GM12864 (cell line): ENCODE measurements at places on chromosomes 12 and 14.

DNA sequence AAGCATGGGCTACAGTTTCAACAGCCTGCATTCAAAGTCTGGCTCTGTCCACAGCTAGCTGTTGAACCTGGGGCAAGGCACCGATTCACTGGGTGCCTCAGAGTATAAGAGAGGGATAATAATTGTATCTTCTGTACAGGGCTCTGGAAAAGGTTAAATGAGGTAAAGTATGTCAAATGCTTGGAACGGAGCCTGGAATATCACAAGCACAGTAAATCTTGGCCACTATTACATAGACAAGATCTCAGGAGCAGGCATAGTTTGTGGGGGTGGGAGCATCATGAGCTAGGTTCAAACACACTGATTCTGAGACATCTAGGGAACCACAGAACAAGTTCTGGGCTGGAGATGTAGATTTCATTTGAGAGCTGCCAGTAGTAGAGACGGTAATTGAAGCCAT is 203.7 kb upstream of the NUDT4 start:
- no peak for DNase-seq

DNA sequence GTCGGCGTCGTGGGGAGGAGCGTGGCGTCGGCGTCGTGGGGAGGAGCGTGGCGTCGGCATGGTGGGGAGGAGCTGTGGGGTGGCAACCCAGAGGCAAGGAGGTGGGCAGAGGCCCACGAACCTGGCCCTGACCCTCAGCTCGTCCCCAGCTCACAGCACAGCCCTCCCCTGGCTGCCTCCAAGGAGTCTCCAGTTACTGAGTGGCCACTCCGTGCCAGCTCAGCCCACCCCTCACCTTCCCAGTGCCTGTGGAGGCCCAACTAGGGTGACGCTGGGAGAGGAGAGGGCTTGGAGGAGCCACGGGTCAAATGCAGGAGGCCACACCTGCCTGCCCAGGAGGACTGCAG is 5.8 kb downstream of the ADSS1 start:
- no peak for DNase-seq

- peak; percentile 77 for DNase-seq
Observed at GRCh38 chr14:34043627-34044372, 92.9 kb upstream of the EGLN3 start.

DNA sequence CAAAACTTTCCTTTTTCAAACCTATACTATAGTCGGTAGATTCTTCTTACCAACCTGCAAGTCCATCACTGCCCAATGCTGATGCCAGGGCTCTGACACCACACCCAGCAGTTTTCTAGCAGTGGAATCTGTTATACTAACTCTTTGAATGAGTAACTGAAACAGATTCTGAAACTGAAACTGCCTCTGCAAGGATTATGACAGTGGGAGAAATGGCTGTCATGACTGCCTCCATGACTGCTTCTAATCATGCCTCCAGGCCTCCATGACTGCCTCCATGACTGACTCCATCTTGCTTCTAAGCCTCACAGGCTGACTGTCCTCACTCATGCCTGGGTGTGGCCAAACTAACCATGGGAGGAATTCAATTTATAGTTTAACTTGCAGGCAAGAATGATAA is 29.4 kb upstream of the OXA1L start:
- DNase-seq: peak; percentile 56

GRCh38 chr14:73007835-73008234 is 19.1 kb downstream of the ZFYVE1 start:
- DNase-seq: no peak

- no peak for DNase-seq
Observed at GRCh38 chr12:25797949-25798348, 160.5 kb upstream of the RASSF8 start.

DNA sequence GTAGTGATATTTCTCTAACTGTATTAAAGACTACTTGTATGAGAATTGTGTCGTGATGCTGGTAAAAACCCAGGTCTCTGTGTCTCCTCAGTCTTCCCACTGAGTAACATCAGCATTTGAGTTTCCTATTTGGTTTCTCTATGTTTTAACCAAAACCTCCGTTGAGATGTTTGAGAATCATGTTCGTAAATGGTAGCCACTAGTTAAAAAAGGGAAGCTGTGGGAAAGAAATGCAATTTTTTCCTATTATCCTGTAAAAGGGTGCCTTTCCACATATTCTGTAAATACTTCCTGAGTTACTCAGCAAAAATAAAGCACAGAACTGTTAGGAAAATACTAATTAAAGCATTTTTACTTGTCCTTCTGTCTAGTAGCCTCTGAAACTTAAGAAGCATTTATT is 7.0 kb downstream of the CLEC1B start:
- DNase-seq: no peak

DNA sequence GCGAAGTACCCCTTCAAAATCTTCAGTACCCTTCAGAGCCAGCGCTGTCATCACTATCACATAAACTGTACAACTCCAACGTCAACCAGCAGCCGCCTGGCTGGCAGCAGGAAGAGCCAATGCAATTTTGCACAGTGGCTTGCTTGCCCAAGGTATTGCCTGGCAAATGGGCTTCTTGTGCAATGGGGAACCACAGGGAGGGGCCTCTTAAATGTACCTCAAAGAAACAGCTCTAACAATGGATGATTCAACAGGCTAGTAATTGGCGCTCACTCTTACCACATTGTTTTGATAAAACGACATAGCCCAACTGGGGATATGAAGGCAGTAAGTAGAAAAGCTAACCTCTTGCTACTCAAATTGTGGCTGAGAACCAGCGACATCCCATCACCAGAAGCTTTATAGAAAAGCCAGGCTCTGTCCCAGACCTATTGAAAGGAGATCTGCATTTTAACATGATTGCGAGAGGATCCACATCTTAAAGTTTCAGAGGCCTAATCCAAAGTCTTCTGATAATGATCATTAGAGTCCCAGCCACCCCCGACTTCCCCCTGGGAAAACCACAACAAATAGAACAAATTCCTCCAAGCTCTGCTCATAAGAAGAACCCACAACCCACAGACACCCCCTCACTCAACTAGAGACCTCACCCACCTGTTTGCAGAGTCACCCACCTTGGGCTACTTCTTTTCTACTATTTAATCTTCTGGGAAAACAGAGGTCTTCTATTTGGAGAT is 125.3 kb upstream of the HIF1A start:
- DNase-seq: no peak

GRCh38 chr12:121582583-121583333 is 1.9 kb upstream of the KDM2B start:
- no peak for DNase-seq

GRCh38 chr14:95480109-95480886 is 36.2 kb downstream of the SYNE3 start:
- no peak for DNase-seq

GRCh38 chr12:98253207-98254037 is 262.0 kb upstream of the TMPO start:
- DNase-seq: no peak

- DNase-seq: no peak
Observed at GRCh38 chr14:50801706-50802105, 29.3 kb downstream of the NIN start.

- DNase-seq: peak; percentile 70
Observed at GRCh38 chr12:104740668-104741067, 217.4 kb downstream of the SLC41A2 start.

DNA sequence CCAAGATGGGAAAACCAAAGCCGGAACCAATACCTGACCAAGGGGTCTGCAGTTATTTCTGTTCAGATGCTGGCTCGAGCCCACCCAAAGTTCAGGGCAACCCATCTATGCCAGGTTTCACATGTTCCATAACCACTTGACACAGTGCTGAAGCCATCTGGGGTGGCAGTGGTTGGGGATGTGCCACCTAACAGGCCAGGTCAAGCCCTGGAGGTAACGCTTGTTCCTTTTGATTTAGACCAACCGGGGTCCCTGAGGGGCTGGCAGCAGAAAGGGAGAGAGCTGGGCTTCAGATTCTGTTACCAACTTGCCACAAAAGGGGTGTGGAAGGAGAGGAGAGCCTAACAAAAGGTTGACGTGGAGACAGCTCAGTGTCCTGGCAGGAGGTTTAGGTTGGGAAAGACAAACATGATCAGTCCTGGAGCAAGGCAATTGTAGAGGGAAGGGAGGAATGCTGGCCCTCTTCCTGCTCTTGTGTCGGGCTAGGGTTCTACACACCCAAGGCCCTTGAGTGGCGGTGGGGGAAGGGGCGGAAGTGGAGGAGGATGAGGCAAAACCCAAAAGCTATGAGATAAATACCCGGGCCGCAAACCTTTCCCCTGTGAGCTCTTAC is 31.9 kb downstream of the CACNA2D4 start:
- DNase-seq: no peak

- no peak for DNase-seq
Observed at GRCh38 chr12:12665194-12665593, 30.8 kb downstream of the GPR19 start.

GRCh38 chr12:71420775-71421406 is 18.7 kb upstream of the LGR5 start:
- DNase-seq: no peak

- peak; percentile 67 for DNase-seq
Observed at GRCh38 chr14:77094672-77095284, 3.3 kb upstream of the CIPC start.

GRCh38 chr14:36516719-36517241 is 3.3 kb downstream of the NKX2-1 start:
- no peak for DNase-seq

- DNase-seq: no peak
Observed at GRCh38 chr12:40681148-40681547, 11.1 kb upstream of the CNTN1 start.

DNA sequence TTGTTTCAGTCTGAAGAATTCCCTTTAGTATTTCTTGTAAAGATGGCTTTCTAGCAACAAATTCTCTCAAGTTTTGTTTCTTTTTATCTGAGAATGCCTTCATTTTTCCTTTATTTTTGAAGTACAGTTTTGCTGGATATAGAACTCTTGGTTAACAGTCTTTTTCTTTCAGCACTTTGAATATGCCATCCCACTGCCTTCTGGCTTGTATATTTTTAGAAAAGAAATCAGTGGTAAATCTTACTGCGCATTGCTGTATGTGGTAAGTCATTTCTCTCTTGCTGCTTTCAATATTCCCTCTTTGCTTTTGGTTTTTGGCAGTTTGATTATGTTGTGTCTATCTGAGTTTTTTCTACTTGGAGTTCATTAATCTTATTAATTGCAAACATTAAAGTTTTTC is 16.8 kb upstream of the PPM1A start:
- DNase-seq: no peak

DNA sequence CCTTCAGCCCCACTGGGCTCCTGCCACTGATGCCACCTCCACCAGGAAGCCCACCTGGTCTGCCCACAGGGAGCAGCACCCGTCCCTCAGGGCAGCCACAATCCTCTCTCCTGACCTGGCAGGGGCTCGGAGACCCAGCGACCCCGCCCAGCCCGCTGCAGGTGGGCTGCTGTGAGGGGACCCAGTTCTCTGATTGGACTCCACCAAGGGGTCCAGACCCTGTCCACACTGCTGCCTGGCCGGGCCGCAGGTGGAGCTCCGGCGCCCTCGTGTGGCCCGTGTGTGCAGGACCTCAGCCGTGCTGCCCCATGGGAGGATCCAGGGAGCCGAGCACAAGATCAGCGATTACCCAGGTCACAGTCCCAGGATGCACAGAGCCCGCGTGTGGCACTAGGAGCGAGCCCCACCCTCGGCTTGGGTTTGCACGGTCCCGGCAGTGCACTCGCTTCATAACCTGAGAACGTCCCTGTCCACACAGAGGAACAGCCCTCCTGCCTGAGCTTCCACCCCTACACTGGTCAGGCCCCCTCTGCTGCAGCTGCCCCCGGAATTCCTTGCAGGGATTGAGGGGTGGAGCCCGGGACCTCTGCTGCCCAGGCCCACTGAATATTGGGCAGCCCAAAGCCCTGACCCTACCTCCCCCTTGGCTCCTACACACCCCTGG is 35.4 kb upstream of the TMEM179 start:
- no peak for DNase-seq

GRCh38 chr14:25832585-25832984 is 765.2 kb downstream of the NOVA1 start:
- DNase-seq: no peak

- DNase-seq: no peak
Observed at GRCh38 chr12:124629789-124630480, 62.5 kb upstream of the NCOR2 start.

DNA sequence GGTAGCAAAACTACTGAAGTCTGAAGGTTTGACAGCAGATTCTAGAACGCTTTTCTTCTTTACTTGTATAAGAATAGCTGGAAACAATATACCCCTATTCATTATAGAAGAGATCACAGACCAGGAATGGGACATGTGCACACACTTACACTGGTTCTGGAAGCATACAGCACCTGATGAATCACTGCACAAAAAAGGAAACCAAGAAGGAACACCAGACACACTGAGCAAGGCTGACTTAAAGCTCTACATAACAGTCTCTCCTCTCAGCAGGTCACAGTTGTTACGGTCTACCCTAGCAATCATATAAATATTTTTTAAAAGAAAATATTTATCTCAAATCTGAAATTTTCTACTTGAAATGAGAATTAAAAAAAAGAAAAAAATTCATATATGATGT is 13.5 kb downstream of the ATP2B1 start:
- no peak for DNase-seq

- DNase-seq: no peak
Observed at GRCh38 chr12:54166567-54167499, 22.0 kb downstream of the SMUG1 start.

- DNase-seq: no peak
Observed at GRCh38 chr12:125360540-125360939, 295.3 kb downstream of the AACS start.

DNA sequence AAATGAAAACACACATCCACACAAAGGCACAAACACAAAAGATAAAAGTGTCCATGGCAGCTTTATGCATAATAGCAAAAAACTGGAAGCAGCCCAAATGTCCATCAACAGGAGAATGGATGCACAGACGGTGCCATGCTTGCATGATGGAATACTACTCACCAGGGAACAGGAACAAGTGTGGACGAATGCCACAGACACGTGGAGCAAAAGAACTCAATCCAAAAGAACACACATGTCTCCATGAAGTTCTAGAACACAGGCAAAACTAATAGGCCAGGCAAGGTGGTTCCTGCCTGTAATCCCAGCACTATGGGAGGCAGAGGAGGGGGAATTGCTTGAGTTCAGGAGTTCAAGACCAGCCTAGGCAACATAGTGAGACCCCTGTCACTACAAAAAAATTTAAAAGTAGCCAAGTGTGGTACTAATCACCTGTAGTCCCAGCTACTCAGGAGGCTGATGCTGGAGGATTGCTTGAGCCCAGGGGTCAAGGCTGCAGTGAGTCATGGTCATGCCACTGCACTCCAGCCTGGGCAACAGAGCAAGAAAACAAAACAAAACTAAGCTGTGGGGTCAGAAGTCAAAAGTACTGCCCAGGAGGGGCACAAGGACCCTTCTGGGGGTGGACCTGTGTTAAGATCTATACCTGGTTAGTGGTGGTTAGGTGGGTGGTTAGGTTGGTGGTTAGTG is 7.3 kb upstream of the TMEM119 start:
- DNase-seq: no peak
